ENCODE measurements at places on chromosomes 1 and 21.

DNA sequence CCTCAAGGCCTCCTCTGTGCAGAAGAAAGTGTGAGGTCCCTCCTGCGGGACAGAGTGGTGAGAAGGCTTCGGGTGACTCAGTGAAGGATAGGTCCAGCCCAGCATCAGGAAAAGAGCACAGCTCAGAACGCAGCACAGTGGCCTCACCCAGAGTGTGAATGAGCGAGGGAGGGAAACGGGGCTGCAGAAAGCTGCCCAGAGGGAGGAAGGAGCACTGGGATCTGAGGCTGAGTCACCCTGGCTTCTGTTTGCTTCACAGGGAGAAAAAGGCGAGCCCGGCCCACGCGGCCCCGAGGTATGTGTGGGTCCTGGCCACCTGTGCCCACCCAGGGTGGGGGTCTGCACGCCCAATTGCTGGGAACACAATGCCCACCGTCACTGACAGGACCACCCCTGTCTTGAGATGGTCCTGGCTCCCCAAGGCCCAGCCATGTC is 24.3 kb downstream of the COL6A2 start:
- DNase-seq, result no peak

GRCh38 chr1:158117854-158118704 is 62.6 kb upstream of the CD1D start:
- no peak for DNase-seq

- DNase-seq, result no peak
These were observed 236.1 kb downstream of the C1orf94 start for GRCh38 chr1:34412598-34413370.

- no peak for DNase-seq
These were observed 120.5 kb downstream of the LTN1 start for GRCh38 chr21:28872218-28872617.

- no peak for DNase-seq
These were observed 85.1 kb upstream of the LMO4 start for GRCh38 chr1:87243573-87243972.

GRCh38 chr1:231442735-231443134 is 20.6 kb upstream of the EGLN1 start:
- DNase-seq, result no peak

GRCh38 chr1:22350171-22350923 is 101.3 kb upstream of the ZBTB40 start:
- DNase-seq, result no peak

DNA sequence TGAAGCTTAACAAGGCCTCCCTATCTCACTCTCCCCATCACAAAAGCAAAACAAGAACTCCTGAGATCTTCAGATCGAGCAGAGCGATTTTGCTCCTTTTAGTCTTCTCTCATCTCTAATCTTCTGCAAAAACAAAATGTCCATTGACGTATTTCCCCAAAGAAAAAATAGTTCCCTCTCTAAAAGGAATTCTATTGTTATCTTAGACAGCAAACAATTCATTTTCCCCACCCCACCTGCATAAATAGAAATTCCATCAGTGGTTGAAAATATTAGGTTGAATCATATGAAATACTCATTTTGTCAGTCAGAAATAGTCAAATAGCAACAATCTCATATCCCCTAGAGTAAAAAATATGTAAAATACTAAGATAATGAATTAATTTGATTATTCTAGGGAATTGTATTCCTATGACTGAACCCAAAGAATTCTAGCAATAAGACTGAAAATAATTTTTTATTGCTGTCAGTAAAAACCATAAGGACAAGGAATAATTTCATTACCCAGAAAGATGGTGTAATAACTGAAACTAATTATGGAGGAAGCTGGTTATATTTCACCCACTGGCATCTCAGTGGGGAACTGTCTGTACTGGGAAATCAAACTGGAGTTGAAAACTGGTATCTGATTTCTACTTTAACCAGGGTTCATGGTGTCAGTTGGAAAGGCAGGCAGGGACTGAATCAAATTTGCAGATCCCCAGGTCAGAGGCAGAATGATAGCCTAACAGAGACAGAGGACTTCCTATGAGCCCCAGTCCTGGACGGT is 51.3 kb downstream of the RHOU start:
- no peak for DNase-seq

DNA sequence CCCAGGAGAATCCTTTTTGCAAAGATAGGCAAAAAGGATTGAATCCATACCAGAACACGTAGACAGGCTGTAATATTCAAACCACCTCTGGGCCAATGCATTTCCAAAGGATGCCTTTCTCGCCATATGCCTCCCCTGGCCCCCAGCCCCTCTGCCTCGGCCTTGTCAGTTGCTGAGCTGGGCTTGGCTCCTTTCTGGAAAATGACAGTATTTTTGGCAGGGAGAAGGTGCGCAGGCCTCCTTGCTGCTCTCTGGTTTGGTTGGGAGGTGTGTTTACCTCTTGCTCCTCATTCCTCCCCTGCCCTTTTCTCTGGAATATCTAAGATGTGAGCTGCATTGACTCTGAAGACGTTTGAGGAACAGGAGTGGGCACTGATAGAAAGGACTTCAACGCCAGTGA is 26.0 kb upstream of the CNTN2 start:
- no peak for DNase-seq

- DNase-seq, result no peak
These were observed 179.2 kb downstream of the PATJ start for GRCh38 chr1:61921435-61921834.

- no peak for DNase-seq
These were observed 1.5 kb upstream of the S100A14 start for GRCh38 chr1:153617663-153618062.

DNA sequence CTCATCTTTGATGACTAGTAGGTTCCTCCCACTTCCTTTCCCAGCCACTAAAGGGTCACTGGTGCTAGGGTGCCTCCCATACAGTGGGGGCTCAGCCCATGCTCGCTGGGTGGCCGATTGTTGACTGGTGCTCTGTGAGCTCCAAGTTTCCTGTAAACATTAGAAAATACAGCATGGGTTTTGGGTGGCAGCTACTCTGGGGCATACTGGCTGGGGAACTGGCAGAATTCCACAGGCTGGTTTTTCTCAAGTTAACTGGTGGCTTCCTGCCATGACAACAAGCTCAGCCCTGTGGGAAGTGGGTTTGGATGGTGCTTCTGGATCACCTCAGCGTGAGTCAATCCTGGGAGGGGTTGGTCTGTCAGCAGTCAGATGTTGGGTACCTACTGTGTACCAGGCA is 28.7 kb upstream of the CRNN start:
- DNase-seq, result no peak

DNA sequence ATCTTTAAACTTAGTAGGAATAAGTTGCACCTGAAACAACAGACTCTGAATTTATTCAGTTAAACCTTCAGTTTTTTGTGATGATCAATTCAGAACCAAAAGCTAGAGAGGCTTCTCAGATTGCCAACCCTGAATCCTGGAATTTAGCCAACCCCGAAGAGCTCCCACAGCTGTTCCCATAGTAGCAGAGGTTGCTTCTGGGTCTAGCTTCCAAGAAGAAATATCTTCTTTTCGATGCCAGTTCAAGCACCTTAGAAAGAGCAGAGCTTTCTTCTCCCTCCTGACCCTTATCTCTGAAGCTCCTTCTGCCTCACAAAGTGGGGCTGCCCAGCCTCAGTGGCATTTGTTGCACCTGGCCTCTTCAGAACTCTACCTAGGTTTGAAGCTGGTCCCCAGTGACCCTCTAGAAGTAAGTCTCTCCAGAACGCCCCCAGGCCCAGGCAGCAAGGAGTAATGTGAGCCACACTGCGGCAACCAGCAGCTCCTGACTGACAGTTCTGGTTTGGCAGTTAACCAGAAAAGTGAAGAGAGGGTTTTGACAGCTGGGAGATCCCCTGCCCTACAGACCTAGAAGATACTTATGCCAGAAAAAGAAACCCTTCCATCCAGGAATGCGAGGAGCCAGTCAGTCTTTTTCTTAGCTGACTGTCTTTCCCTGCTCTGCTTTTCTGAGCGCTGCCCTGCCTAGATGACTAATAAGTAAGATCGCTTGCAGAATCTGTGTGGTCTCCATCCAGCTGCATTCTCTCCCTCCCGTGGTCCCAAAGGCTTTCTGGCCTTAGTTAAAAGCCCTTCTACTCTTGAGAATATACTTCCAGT is 165.9 kb downstream of the ADGRL4 start:
- no peak for DNase-seq

DNA sequence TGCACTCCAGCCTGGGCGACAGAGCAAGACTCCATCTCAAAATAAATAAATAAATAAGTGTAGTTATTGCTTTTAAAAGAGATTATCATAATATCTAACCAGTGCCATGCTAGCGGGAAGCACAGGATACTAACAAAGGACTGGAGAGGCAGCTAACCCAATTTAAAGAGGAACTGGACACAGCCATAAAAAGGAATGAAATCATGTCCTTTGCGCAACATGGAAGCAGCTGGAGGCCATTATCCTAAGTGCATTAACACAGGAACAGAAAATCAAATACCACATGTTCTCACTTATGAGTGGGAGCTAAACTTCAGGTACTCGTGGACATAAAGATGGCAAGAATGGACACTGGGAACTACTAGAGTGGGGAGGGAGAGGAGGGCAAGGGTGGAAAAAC is 54.9 kb downstream of the TM2D1 start:
- DNase-seq, result no peak

- no peak for DNase-seq
These were observed 990.0 kb downstream of the KCNT2 start for GRCh38 chr1:195618287-195618686.

GRCh38 chr1:9233241-9233941 is 1.2 kb upstream of the H6PD start:
- no peak for DNase-seq

DNA sequence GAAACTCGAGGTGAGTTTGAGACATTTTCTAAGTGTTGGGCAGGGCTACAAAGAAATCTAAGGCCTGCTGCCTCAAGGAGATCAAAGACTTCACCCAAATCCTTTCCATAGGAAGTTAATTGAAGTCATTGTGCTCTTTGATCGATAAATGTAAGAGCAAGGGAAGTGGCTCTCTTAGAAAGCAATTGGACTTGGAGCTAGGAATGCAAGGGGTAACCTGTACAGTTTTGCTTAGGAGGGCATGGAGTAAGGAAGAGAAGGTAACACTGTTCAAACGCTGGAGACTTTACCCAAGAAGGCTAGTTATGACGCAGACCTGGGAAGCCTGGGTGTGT is 418.0 kb upstream of the PROX1 start:
- no peak for DNase-seq
